H9 (cell line): ENCODE measurements at places on chromosomes 4 and X. TPM values are rescaled to one million over a fixed set of nuclear protein-coding genes. Genes with fewer than 3 reads are reported as not detected.

The USP17L17 gene
- not detected in 2 replicates for total RNA-seq

- peak overlapping the region; percentile 85 for H3K4me3 ChIP-seq
- no peak for DNase-seq
- H3K4me1 ChIP-seq: 0 out of 2 replicates have a peak, but pooled peaks cover 2% of the 10 kb centered on the region
- H3K36me3 ChIP-seq: peaks cover 19% of the 10 kb centered on the region
- no peak overlapping the region for H3K27ac ChIP-seq
Measured at GRCh38 chr4:37827030-37827685, 672 bp downstream of the PGM2 start.

GRCh38 chrX:153647461-153648357, 706 bp downstream of the DUSP9 start:
- DNase-seq: peak; percentile 25
- no peaks in the 10 kb centered on the region; the same call in 1 of the 2 replicates for H3K4me1 ChIP-seq
- H3K27ac ChIP-seq: no peak overlapping the region
- H3K27me3 ChIP-seq: peaks cover 51% of the 10 kb centered on the region
- H3K36me3 ChIP-seq: no peaks in the 10 kb centered on the region
- no peak overlapping the region for H3K4me3 ChIP-seq

- no peaks in the 10 kb centered on the region for H3K27me3 ChIP-seq
- no peaks in the 10 kb centered on the region for H3K4me1 ChIP-seq
- no peak overlapping the region for H3K27ac ChIP-seq
- DNase-seq: no peak
- no peak overlapping the region for H3K4me3 ChIP-seq
Measured at GRCh38 chr4:55038176-55038890, 87.1 kb downstream of the KDR start.

GRCh38 chr4:183875251-183875825, 29.8 kb upstream of the STOX2 start:
- no peak overlapping the region for H3K4me3 ChIP-seq
- no peaks in the 10 kb centered on the region for H3K27me3 ChIP-seq
- no peak overlapping the region for H3K27ac ChIP-seq
- H3K4me1 ChIP-seq: no peaks in the 10 kb centered on the region
- no peak for DNase-seq

GRCh38 chr4:95510877-95511276, 37.9 kb downstream of the UNC5C start:
- H3K27me3 ChIP-seq: no peaks in the 10 kb centered on the region
- no peaks in the 10 kb centered on the region for H3K36me3 ChIP-seq
- H3K4me1 ChIP-seq: no peaks in the 10 kb centered on the region; the same call in 1 of the 2 replicates

- DNase-seq: peak; percentile 28
- H3K27ac ChIP-seq: no peak overlapping the region
- H3K27me3 ChIP-seq: no peaks in the 10 kb centered on the region
- H3K4me1 ChIP-seq: no peaks in the 10 kb centered on the region
Measured at GRCh38 chr4:5166377-5166776, 115.1 kb downstream of the STK32B start.

DNA sequence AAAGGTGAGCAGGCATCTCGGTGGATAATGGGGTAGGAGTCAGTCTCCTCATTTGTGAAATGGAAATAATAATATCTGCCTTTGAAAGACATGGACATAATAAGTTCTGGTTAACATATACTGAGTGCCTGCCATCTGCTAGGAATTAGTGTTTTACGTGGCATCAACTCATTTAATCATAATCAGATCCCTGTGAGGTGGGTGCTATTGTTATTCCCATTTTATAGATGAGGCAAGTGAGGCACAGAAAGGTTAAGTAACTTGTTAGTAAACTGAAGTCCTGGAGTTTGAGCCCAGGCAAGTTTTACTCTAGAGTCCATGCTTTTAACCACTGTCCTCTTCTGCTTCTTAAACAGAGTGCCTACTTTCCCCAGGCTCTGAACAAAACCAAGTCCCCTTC, 7.5 kb downstream of the CCDC120 start:
- H3K4me1 ChIP-seq: no peaks in the 10 kb centered on the region
- DNase-seq: no peak
- no peaks in the 10 kb centered on the region for H3K27me3 ChIP-seq
- H3K36me3 ChIP-seq: peaks cover 63% of the 10 kb centered on the region

The RAB39B gene
- 6.8 and 7.2 TPM in 2 replicates for total RNA-seq

The CTAG1A gene
- not detected in 2 replicates for total RNA-seq

- peaks cover 2% of the 10 kb centered on the region for H3K36me3 ChIP-seq
- H3K4me1 ChIP-seq: no peaks in the 10 kb centered on the region
- H3K27ac ChIP-seq: no peak overlapping the region
- no peaks in the 10 kb centered on the region for H3K27me3 ChIP-seq
Measured at GRCh38 chr4:173272996-173273395, 61.2 kb downstream of the HMGB2 start.

The NHS gene
- total RNA-seq: 8.0 and 8.7 TPM in 2 replicates

- H3K27ac ChIP-seq: no peak overlapping the region
- H3K36me3 ChIP-seq: no peaks in the 10 kb centered on the region
- H3K4me3 ChIP-seq: no peak overlapping the region
- DNase-seq: no peak
- H3K27me3 ChIP-seq: no peaks in the 10 kb centered on the region
- no peaks in the 10 kb centered on the region for H3K4me1 ChIP-seq
Measured at GRCh38 chr4:94698187-94698586, 59.6 kb upstream of the BMPR1B start.

DNA sequence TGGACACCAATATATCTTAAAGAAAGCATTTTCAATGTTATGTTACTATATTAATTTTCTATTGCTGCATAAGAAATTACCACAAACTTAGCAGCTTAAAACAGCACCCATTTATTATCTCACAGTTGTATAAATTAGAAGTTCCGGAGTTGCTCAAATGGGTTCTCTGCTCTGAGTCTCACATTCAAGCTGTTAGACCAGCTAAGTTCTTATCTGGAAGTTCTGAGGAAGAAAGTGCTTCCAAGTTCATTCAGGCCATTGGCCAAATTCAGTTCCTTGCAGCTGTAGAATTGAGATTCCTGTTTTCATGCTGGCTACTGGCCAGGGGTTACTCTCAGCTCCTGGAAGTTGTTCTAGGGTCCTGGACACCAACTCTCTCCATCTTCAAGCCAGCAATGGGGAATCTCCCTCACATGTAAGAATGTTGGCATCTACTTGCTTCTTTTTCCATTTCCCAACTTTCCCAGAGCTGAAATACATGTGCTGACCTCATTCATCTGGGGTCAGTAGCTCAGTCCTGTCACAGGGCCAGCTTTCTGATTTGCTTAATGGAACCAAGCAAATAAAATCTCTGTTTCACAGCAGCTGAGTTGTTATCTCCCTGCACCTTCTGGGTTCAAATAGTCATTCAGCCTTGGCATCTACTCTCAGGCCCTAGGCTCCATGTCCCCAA, 99.6 kb upstream of the INTU start:
- H3K4me3 ChIP-seq: no peak overlapping the region
- H3K36me3 ChIP-seq: no peaks in the 10 kb centered on the region
- H3K27ac ChIP-seq: no peak overlapping the region
- DNase-seq: no peak

DNA sequence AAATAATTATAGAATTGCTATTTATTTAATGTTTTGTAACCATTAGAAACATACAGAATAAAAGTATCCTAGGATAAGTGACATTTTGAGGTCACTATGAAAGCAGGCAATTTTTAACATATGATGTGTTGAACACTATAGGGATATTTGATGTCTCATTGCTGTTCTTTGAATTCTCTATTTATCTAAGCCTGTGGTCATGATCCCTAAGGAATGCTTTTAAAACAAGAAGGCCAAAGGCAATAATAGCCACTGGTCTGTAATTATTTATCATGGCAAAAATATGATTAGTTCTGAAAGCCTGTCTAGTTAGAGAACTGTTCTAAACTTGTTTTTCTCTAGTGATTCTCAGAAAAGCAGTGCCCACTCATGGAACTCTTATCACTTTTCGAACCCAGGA, 186.6 kb downstream of the RPA4 start:
- no peaks in the 10 kb centered on the region for H3K36me3 ChIP-seq
- no peaks in the 10 kb centered on the region for H3K27me3 ChIP-seq
- no peak overlapping the region for H3K27ac ChIP-seq
- DNase-seq: no peak
